ENCODE measurements at places on chromosomes 1 and 21. TPM values are rescaled to one million over a fixed set of nuclear protein-coding genes. Genes with fewer than 3 reads are reported as not detected.

DNA sequence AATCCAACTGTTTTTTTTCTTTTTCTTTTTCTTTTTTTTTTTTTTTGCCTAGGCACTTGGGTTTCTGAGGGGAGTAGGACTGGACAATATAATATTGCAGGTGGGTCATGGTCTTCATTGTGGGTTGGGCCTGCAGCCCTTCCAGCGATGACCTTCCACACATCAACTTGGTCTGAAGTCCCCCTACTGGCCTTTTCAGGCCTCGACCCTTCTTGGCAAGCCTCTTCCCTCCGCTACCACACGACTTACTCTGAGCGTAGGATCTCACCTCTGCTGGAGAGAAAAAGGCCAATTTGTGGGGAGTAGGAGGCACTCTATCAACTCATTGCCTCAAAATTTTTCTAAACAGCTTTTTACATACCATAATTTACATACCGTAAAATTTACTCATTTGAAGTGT lies 51.1 kb upstream of the GRIK3 start:
- no peak for DNase-seq

GRCh38 chr1:115329965-115330364 lies 8.1 kb downstream of the NGF start:
- peak; percentile 57 for DNase-seq

GRCh38 chr1:58905628-58906221 lies 121.9 kb upstream of the JUN start:
- no peak for DNase-seq

DNA sequence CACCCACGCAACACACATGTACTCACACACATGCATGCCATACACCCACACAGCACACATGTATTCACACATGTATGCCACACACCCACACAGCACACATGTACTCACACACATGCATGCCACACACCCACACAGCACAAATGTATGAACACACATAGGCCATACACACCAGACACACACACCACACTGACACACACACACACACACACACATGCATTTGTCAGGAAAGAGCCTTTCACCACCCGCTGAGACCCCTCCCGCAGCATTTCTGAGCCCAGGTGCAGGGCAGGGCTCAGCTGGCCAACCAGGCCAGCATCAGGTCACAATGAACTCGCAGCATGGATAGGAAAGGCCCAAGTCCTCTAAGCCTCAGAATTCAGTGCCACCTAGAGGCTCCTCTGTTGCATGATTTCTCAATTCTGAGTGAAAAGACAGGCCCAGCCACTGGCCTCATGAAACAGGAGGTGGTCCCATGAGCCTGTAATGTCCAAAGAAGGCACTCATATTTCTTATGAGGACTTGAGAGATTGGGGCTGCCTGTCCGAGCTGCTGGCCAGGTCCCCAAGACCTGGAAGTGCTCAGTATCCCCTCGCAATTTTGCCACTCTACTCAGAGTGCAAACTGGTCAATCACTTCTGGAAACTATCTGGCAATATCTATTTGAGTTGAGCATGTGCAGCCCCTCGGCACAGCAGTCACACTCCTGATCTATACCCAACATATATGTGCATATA lies 57.3 kb downstream of the PSMG1 start:
- DNase-seq: no peak

DNA sequence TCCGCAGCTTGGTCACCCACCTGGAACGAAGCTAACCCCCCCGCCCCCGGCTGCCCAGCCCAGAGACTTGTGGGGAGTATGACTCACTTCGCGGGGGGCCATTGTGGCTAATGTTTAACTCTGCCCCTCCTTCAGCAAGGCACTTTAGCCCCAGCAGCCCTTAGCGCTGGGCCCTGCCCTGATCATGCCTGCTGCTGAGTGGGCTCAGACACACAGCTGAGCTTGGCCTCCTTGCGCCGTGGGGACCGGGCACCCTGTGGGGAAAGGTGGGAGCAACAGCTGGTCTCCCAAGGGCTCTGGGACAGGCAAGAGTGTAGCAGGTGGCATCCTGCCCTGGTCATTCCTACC lies 6.3 kb upstream of the LAD1 start:
- no peak for DNase-seq

DNA sequence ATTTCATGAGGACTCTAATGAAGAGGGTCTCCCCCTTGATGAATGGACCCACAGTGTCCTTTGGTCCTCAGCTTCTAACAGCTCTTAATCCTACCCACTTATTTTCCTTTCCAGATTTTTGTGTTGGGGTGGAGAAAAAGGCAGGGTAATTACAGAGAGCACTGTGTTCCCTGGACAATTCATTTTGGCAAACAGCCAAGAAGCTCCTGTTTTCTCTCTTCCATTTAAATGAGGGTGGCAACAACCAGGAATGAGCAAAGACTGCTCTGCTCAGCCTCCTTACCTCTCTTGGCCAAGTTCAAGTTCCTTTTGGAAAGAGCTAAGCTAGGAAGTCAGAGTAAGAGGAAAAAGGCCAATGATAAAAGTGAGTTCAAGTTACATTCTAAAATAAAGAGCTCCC lies 11.9 kb downstream of the XKR8 start:
- no peak for DNase-seq

DNA sequence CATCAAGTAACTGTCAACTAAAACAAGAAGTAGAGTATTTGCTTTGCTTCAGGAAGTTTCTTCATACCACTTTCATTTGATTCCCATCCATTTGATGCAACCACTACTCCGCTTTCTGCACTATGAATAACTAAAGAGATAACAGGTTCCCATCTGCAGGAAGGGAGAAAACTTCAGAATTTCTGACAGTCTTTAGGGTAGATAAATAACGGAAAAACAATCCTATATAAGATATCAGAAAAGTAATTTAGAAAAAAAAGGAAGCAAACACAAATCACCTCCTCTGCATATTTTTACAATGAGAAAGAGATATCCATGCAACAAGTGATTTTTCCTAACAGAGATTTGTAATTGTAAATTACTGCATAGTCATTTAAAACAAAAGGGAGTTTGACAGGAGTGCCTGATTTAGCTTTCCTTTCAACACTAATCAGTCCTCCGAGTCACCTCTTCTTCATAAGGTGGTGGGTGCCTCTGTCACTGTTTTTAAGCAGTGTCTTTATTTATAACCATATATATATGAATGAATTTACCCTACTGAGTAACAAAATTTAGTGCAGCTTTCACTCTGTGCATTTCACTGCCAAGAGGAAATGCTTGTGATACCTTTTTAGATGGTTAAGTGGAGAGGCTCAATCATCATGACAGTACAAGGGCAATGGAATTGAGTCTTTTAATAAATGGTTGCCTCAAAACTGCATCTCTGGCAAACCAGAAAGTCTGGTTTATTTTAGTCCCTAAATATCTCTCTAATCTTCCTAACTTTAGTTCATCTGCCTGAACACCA lies 1920.4 kb downstream of the MRPL39 start:
- no peak for DNase-seq

GRCh38 chr1:117669572-117669971 lies 63.7 kb downstream of the TENT5C start:
- no peak for DNase-seq

- DNase-seq: no peak
Observed at GRCh38 chr21:36849461-36850105, 116.9 kb downstream of the HLCS start.

DNA sequence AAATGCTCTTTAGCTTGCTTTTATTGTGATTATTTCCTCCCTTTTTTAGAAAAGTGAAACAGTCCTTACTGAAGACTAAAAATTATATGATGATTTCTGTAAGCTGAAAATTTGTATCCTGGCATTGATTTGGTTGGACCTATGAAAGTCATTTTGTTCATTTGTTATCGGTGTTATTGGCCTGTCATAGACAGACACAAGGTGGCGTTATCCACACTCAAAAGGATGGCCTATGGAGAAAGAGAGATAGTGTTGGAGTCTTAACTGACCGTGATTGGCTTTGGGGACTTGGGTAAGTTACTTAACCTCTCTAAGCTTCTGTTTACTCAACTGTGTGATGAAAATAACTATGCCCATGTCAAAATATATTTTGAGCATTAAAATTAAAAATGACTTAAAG lies 203.6 kb upstream of the CHODL start:
- DNase-seq: no peak

DNA sequence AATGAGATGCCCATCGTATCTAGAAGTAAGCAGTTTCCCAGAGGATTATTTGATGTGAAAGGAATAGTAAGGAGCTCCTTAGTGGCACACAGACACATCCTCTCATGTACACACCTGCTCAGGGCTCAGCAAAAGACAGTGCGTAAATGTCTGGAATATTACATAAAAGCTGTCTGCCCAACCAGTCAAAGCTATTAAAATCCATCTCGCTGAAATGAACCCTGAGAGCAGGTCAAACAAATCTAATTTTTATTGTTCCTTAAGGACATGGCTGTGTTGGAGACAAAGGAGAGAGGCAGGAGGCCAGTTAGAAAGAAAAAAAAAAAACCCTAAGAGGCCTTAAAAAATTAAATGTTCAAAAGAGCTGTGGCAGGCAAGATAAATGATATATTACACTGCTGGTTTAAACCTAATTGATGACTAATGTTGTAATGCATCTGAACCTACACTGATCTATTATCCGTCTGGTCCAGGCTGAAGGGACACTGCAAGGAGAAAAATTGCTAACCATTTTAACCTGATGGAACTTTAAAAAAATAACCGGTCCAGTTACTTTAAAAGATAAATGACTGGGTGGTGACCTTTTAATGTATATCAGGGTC lies 58.5 kb upstream of the FGGY start:
- DNase-seq: no peak

- DNase-seq: no peak
Observed at GRCh38 chr1:234697741-234698140, 87.8 kb upstream of the IRF2BP2 start.

- no peak for DNase-seq
Observed at GRCh38 chr1:4161366-4162006, 261.4 kb upstream of the C1orf174 start.

- no peak for DNase-seq
Observed at GRCh38 chr1:16608838-16609560, 4.4 kb downstream of the NBPF1 start.

DNA sequence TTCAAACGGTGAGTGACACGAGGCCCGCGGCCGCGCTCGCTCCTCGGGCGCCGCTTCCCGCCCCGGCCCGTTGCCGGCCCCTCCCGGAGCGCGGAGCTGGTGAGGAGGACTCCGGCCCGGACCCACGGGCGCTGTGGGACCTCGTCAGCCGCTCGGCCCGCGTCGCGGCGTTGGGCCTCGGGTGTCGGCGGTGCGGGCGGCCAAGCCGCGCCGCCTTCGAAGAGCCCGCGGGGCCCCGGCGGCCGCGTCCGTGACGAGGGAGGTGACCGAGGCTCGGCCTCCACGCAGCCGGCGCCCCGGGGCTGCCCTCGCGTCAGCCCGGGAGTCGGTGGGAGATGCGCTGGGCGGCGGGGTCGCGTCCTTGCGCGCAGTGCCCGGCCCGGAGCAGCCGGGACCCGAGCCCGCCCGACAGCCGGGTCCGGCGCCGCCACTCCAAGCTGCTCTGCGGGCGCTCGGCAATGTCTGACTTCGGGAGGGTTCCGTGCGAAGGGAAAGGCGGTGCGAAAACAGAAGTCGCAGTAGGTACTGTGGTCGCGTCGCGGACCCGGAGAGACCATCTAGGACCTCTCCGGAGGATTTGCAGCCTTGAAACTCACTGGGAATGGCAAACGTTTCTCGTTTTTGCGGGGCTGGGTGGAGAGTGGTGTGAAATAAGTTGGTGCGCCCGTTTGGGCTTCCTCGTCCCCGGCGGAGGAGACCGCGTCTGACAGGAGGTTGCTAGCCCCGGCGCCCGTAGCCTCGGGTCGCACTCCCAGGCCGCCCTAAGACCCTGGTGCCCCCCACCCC lies 829 bp downstream of the SPEN start:
- no peak for DNase-seq

- DNase-seq: no peak
Observed at GRCh38 chr1:230191079-230191804, 124.2 kb downstream of the GALNT2 start.

DNA sequence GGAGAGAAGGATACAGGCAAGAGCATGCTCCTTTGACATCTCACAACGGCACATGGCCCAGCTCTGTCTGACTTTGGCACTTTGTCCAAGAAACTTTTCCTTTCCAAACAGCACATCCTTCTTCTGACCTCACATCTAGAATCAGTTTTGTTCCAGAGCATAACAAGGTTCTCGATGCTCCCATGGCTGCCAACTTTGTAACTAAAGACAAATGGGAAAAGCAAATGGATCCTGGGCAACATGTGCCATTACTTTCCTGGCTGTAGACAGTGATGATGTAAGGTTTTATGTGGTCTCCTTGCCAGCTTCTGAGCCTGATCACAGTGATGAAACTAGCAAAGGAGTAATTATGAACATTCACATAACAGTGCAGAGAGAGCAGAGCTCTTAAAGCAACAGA lies 171.8 kb upstream of the C1orf87 start:
- no peak for DNase-seq

DNA sequence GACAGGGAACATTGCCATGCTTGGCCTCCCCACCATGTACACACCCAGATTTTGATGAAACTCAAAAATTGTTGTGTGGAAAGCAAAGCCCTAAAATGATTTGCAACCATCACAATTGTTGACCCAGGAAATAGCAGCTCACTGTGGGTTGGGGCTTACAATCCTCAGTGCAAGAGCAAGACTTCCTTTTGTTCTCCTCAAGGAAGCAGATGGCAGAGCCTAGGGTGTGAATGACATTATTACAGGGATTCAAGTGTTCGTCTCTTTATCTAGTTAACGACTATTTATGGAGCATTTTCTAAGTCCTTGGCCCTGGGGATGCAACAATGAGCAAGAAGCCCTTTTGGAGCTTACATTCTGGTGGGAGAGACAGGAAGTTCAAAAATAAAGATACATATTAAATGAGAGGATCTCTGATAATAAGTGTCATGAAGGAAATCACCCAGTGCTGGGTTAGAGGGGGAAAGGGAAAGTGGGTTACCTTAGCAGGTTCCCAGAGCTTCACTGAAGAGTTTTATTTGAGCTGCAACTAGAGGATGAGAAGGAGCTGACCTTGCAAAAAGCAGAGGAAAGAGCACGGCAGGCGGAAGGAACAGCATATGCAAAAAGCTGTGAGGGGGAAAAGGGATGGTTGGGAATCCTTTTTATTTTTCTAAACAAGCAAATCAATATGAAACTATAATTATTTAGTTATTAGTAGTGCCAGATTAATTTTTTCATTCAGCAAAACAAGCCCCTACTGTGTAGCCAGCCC lies 38.5 kb upstream of the ID3 start:
- DNase-seq: no peak

The VPS45 gene
- 47.0 TPM for polyA plus RNA-seq

The SLC6A17 gene
- 1.6 TPM for polyA plus RNA-seq

The CELA3A gene
- polyA plus RNA-seq: not detected

The UBASH3A gene
- polyA plus RNA-seq: not detected

The TMPRSS15 gene
- not detected for polyA plus RNA-seq

The SPRR2B gene
- not detected for polyA plus RNA-seq

The LELP1 gene
- polyA plus RNA-seq: not detected

The LEMD1 gene
- polyA plus RNA-seq: not detected

The CFAP126 gene
- polyA plus RNA-seq: not detected

The ADORA3 gene
- polyA plus RNA-seq: not detected

The KRTAP7-1 gene
- not detected for polyA plus RNA-seq

The SPATA17 gene
- polyA plus RNA-seq: 1.1 TPM

The OR6N1 gene
- not detected for polyA plus RNA-seq
